GM12878 (cell line): ENCODE measurements at places on chromosomes 11 and 22. TPM values are rescaled to one million over a fixed set of nuclear protein-coding genes. Genes with fewer than 3 reads are reported as not detected.

Gene OR4A16
- not detected in 2 replicates for polyA plus RNA-seq

Gene OR51D1
- not detected in 2 replicates for polyA plus RNA-seq

Gene P2RX6
- polyA plus RNA-seq = 0.21 TPM in 1 of 2 replicates, not detected in the other

Gene NTM
- not detected in 2 replicates for polyA plus RNA-seq

Gene CSF2RB
- 2.5 and 2.7 TPM in 2 replicates for polyA plus RNA-seq

Gene PANX3
- not detected in 2 replicates for polyA plus RNA-seq

Gene TRIM48
- polyA plus RNA-seq = not detected in 2 replicates

Gene RASSF7
- 20.6 and 22.2 TPM in 2 replicates for polyA plus RNA-seq

Gene FREY1
- 0.28 TPM in 1 of 2 replicates, not detected in the other for polyA plus RNA-seq

Gene SPDYC
- polyA plus RNA-seq = not detected in 2 replicates

Gene CRYBA4
- not detected in 2 replicates for polyA plus RNA-seq

Gene KMT5B
- 16.4 and 21.9 TPM in 2 replicates for polyA plus RNA-seq

Gene MS4A4E
- not detected in 2 replicates for polyA plus RNA-seq

Gene OR4D5
- polyA plus RNA-seq = not detected in 2 replicates

Gene SNX32
- 0.71 and 1.5 TPM in 2 replicates for polyA plus RNA-seq

Gene ADAMTS8
- not detected in 2 replicates for polyA plus RNA-seq

Gene TTC38
- 17.9 and 20.4 TPM in 2 replicates for polyA plus RNA-seq

Gene SCGB2A2
- polyA plus RNA-seq = not detected in 2 replicates

Gene APOC3
- polyA plus RNA-seq = not detected in 2 replicates

Gene SLC37A4
- 22.5 and 27.8 TPM in 2 replicates for polyA plus RNA-seq

Gene FUT4
- polyA plus RNA-seq = 1.4 and 1.6 TPM in 2 replicates

Gene TMPRSS6
- polyA plus RNA-seq = 0.07 and 0.11 TPM in 2 replicates

Gene ACRV1
- 0.74 and 0.78 TPM in 2 replicates for polyA plus RNA-seq

Gene VPREB1
- not detected in 2 replicates for polyA plus RNA-seq

Gene USP2
- 0.11 TPM in 1 of 2 replicates, not detected in the other for polyA plus RNA-seq

Gene FHIP1B
- polyA plus RNA-seq = 7.8 and 8.3 TPM in 2 replicates

Gene CHORDC1
- polyA plus RNA-seq = 96.5 and 108 TPM in 2 replicates

Gene LDHAL6A
- polyA plus RNA-seq = 0.06 and 0.09 TPM in 2 replicates

Gene IL10RA
- polyA plus RNA-seq = 8.4 and 8.5 TPM in 2 replicates

Gene CDC45
- polyA plus RNA-seq = 79.5 and 83.4 TPM in 2 replicates

Gene IFTAP
- polyA plus RNA-seq = 0.80 and 0.84 TPM in 2 replicates

Gene SPON1
- polyA plus RNA-seq = 0.27 and 0.47 TPM in 2 replicates

Gene OR51B2
- polyA plus RNA-seq = not detected in 2 replicates

Gene CXCR5
- 0.36 and 0.44 TPM in 2 replicates for polyA plus RNA-seq

Gene OR6A2
- polyA plus RNA-seq = not detected in 2 replicates
